ENCODE measurements at places on chromosomes 7 and 10.

DNA sequence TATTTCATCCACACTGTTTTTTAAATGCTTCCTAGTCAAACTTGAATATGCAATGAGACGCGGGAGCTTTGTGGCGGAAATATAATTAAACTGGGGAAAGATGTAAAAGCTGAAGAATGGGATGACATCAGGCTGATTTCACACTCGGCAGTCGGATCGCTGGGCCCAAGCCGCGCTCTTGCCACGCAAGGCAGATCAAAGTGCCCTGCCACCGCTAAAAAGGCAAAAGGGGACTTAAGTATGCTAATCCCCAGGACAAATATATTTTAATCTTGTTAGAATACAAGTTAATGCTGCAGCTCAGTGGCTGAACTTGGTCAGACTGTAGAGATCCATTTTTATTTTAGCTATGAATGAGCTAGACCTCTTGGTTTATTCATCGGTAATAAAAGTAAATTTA lies 13.8 kb downstream of the EN2 start:
- DNase-seq = no peak

DNA sequence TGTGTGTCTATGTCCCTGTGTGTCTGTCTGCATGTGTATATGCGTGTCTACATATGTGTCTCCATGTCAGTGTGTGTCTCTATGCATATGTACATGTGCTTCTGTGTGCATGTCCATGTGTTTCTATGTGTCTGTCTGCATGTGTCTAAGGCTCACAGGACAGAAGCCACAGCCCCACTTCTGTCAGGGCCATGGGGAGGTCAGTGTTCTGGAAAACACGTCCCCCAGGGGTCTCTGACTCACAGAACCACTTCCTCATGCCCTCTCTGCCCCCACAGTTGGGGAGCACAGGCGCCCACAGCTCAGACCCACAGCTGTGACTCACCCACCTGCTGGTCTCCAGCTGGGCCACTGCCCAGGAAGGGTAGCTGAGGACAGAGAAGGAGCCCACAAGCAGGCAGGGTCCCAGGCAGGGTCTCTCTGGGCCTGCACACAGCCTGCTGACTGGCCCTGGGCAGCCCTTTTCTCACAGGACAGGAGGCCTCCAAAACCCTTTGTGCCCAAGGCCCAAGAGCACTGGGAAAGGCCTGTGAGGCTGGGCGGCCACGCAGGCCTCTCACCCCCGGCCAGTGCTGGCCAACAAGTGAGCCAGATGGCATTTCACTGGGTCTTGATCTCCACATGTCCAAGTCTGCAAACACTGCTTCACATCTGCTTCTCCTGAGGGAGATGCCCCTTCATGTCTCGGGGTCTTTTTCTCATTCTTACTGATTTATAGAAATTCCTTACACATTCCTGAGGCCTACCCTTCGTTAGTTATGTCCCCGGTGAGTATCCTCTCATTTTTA lies 102.9 kb upstream of the FAM20C start:
- DNase-seq = no peak

DNA sequence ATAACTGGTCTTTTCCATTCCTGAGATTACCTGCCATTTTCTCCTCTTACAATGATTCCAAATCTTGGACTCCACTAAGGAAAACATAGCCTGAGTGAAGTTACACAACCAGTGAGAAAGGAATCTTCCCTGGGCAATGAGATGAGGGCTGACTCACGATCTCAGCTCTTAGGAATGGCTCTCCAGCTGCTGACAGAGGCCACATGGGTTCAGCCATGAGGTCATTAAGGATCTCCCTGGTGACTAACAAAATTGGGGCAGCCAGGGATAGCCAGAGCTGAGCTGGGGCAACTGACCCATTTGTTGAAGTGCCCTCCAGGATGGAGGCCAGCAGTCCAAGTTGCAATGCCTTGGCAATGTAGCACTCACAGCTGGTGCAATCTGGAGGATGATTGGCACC lies 78.7 kb upstream of the MKLN1 start:
- no peak for DNase-seq

- DNase-seq = no peak
Observed at GRCh38 chr7:104267701-104268368, 60.0 kb upstream of the ORC5 start.

DNA sequence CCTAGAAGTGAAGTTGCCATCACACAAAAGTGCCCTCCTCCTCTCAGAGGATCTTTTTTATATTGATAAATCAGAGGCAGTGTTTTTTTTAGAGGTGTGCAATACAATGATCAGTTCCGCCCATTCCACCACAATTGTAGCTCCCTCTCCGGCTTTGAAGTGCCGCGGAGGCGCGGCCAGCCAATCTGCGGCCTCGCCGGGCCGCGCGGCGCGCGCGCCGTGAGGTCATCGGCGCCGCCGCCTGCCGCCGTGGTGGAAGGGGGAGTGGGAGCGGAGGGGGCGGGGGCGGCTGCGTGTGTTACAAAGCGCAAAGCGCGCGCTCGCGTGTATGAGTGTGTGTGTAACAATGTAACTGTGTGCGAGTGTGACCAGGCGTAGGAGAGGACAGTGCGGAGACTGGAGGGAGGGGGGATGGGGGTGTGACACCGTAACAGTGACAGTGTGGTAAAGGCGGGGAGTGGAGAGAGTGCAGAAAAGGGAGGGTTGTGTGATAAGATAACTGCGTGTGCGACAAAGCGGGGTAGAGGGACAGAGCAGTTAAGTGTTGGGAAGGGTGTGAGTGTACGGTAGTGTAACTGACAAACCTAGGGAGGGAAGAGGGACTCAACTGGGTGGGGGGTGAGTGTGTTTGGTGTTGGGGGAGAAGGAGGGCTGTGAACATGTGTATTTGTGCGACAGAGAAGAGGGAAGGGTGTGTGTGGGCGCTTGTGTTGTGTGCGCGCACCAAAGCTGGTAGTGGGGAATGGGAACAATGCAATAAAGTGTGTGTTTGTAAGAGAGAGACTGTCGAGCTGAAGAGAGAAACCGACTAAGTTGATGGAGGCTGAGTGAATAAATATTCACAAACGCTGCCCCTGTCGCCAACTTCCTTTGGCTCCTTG lies at the start of gene SP8:
Gene SP8 (minus strand): TSS at position 108 of the 881 bp plus-strand sequence. CDS start 88 bp downstream, at position 20.
- DNase-seq = no peak

- no peak for DNase-seq
Observed at GRCh38 chr7:158802535-158803366, 26.6 kb downstream of the ESYT2 start.

DNA sequence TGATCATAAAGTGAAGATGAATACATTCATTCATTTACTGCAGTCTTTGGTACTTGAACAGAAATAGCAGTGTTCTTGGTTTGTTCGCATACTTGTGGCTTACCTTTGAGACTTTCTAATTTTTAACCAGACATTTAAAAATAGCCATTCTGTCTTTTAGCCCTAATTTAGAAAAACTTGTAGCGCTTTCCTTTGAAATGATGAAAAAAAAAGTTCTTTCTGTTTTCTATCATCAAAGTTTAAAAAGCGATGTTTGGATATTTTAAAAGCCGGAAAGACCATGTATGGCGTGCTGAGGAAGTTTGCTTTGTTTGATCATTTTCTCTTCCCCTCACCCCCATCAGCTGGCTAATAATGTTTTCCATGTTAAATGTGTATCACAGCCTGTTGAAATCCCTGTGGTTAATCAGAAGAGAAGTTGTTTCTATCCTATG lies 116.3 kb downstream of the CUX1 start:
- no peak for DNase-seq

DNA sequence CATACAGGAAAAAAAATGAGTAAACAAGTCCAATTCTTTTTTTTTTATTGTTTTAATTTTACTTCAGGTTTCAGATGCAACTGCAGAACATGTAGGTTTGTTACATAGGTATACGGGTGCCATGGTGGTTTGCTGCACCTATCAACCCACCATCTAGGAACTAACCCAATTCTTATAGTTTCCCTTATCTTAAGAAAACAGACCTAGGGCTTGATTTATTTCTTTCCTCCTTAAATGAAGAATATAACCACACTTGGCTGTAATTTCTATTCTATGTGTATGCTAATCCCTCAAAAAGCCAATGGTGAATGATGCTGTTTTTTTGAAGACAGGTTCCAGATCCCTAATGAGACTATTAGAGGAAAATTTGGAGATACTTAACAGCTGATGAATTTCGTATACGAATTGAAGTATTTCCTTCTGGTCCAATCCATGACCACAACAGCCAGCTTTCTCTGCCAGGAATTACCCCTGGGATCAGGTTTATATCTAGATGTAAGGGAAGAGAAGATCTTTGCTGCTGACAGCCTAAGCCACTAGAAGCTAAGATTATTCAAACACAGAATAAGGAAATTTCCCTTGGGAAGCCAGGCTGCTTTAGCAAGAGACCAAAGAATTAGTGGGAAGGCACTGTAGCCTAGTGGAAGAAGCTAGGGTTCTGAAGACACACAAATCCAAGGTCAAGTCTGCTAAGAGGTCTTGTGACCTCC lies 115.8 kb downstream of the INHBA start:
- DNase-seq = no peak

DNA sequence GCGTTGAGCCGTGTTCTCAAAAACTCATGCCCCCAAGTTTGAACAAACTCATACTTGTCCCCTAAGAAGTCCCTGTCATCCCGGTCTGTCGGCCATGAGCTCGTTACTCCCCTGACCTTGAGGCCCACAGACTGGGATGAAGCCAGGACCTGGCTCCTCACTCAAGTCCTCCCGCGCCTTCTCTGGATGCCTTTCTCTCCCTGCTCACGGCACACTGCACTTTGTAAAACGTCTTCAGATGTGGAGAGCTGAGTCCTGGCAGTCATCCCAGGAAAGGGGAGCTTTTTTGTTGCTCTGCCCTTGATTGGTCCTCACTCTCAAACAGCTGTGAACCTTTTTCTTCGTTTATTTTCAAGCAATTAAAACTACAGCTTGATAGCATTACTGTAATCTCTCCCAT lies 110.8 kb downstream of the JAZF1 start:
- no peak for DNase-seq

DNA sequence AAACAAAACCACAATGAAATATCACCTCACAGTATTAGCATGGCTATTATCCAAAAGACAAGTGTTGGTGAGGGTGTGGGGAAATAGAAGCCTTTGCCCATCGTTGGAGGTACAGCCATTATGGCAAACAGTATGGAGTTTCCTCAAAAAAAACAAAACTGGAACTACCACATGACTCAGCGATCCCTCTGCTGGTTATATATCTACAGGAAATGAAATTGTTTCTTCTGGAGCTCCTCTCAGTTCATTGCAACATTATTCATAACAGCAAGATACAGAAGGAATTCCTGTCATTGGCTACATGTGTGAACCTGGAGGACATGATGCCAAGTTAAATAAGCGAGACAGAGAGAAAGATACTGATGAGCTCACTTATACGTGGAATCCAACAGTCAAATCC lies 2.4 kb upstream of the UBE3C start:
- no peak for DNase-seq

- no peak for DNase-seq
Observed at GRCh38 chr10:69733791-69734261, 67.9 kb upstream of the COL13A1 start.

GRCh38 chr10:88949912-88950837 lies 2.4 kb downstream of the ACTA2 start:
- no peak for DNase-seq

DNA sequence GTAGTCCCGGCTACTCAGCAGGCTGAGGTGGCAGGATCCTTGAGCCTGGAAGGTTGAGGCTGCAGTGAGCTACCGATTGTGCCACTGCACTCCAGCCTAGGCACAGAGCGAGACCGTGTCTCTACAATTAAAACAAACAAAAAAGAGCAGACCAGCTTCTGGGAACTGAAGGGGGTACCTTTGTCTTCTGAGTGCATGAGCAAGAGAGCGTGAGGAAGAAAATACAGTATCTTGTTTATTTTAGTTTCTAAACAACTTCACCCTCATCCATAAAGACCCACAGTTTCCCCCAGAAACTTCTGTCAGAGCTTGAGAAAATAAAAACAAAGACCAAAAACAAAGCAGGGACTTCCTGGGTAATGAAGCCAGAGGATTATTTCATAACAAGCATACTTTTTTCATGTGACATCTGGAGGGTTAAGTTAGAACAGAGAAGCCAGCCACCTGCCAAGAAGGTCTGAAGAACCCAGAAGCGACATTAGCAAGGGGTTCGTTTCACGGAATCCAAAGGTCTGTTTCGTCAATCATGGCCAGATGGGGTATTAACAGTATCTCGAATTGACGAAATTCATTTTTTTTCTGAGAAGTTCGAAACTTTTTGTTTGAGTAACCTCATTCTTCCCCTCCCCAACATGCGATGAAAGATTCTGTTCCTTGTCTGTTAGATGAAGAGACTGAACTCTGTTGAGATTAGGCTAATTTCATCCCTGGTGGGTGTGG lies 10.2 kb upstream of the IL2RA start:
- DNase-seq = peak; percentile 92
